ENCODE measurements at places on chromosomes 2 and 18.

GRCh38 chr2:10035053-10035422 is 8.3 kb upstream of the KLF11 start:
- DNase-seq, result no peak

DNA sequence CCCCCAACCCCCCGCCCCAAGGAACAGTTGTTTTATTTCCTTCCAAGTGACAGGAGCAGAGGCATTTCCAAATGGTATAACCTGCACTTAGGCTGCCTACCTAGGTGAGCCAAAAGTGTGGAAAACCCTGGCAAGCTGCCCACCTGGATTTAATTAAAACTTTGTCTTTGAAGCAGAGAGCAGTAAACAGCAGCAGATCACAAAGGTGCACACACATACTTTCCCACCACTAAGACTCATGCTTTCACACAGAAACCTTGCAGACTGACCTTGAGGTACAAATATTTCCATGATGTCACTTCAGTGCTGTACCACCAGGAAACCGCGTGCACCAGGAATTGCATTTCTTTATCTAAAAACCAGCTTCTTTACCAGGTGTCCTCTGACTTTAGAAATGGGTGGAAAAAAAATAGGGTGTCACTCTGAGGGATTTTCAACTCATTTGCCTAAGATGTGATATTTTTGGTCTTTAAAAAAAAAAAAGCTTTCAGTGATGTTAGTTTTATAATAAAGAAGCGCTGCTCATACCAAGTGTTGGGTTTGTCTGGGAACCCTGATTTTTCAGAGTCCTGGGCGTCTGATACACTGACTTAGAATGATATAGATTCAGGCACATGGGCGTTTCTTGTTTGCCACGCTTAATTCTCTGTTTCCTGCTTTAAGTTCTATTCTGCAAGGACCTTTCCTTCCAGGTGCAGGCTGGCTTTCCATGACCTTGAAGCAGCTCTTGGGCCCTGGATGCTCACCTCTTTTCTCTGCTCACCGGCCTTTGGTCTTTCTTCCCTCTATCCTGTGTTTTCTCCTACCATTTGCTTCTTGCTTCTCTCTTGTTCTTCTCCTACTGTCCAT is 70.7 kb upstream of the BCL2L11 start:
- no peak for DNase-seq

DNA sequence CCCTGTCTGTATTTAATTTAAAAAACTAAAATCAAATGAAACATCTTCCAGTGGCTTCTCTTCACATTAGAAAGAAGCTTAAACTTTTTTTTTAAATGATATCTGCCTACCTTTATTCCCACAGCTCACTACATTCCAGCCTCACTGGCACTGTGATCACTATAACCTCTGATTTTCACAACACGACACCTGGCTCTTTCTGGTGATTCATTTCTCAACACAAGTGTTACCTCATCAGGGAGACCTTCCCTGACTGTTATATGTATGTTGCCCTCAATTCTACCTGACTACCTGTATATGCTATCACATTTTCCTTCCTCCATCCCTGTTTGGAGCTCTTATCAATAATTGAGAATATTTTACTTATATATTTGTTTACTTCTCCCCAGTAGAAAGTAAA is 76.6 kb downstream of the BAZ2B start:
- DNase-seq, result no peak

- peak; percentile 78 for DNase-seq
Observed at GRCh38 chr18:12308386-12309100, 502 bp downstream of the TUBB6 start.

GRCh38 chr2:208103616-208104015 is 20.7 kb downstream of the CRYGD start:
- DNase-seq, result no peak

DNA sequence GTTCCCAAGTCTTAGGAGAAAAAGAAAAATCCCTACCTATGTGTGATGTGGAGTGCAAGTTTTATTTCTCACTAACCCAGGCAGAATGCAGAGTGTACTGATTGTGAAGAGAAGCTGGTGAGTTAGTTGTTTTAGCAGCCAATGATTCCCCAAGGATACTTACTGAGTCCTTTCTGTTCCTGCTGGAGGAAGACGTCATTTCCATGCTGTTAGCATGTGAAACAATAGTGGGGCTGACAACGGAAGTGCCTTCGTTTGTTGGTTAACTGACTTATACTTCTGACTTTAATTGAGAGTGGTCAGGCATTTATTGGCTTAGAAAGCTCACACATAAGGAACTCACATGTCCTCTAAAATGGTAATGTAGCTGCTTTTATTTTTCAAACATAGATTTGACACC is 180.6 kb downstream of the MC4R start:
- DNase-seq, result no peak

- DNase-seq, result no peak
Observed at GRCh38 chr18:23668731-23669130, 6.0 kb upstream of the ANKRD29 start.

DNA sequence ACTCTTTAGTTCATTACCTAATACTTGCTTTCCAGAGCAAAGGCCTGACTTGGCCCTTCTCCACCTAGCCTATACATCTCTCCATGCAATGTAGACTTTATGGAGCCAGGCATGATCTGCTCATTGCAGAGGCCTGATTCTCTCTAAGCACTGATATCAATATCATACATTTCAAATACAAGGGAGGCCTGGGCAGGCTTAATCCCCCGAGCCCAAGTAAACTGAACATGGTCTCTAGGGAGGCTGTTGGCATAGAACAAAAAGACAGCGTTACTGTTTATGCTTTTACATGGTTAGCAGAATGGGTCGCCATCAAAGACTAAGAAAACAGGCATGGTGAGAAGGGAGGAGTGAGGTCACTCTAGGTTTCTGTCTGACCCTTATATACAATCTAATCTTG is 695.1 kb downstream of the ZEB2 start:
- DNase-seq, result no peak

- DNase-seq, result no peak
Observed at GRCh38 chr2:133247631-133248030, 320.6 kb downstream of the NCKAP5 start.

- peak; percentile 70 for DNase-seq
Observed at GRCh38 chr2:103959174-103960128, 894.5 kb upstream of the POU3F3 start.

- no peak for DNase-seq
Observed at GRCh38 chr2:13585732-13586131, 869.0 kb downstream of the TRIB2 start.

DNA sequence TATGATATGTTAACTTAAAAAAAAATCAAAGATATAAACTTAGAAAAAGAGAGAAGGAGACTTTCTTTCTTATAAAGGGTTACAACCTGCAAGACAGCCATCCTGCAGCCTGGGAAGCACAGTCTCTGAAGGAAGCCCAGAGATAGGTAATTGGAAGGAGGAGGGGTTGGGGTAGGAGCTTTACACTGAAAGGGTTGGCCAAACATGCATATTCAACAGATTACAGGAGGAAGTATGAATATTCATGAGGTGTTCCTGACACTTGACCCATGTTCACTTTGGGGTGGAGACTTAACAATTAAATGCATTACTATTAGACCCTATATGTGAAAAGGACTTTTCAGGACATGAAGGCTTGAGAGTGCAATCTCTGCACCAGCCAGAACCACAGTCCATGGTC is 71.7 kb upstream of the CDH2 start:
- DNase-seq, result peak; percentile 53

GRCh38 chr2:191465766-191466420 is 212.0 kb upstream of the NABP1 start:
- DNase-seq, result no peak

GRCh38 chr2:129888896-129889295 is 90.6 kb upstream of the RAB6C start:
- peak; percentile 86 for DNase-seq

GRCh38 chr18:79599441-79599931 is 80.1 kb upstream of the CTDP1 start:
- DNase-seq, result peak; percentile 86

DNA sequence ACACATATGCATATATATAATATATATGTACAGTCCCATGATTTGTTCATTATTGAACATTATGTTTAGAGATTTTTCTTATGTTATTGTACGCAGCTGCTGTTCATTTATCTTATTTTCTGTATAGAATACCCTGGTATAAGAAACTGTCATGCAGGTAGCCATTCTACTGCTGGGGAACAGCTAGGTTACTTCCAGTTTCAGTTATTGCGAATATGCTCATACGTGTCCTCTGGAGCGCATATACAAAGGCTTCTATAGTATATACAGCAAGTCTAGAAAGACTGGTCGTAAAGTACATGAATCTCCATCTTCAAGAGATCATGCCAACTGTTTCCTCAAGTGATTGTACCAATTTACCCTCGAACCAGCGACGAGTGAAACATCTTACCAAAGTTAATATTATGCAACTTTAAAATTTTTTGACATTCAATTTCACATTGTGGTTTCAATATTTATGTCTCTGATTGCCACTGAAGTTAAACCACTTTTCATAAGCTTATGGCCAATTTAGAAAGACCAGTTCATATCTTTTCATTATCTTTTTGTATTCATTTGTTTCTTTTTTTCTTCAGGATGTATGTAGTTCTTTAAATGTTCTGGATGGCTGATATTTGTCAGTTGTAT is 53.5 kb downstream of the RDH14 start:
- no peak for DNase-seq

- DNase-seq, result peak; percentile 99
Observed at GRCh38 chr18:34224423-34225217, at the start of gene NOL4. Gene NOL4, minus strand, starts transcription at chr18:34224913. Its CDS starts 1,660 bp downstream, at chr18:34223253.

Data from mesendoderm (in vitro differentiated cells).